Memory B cell (primary cell): ENCODE measurements at places on chromosomes 12 and 14.

DNA sequence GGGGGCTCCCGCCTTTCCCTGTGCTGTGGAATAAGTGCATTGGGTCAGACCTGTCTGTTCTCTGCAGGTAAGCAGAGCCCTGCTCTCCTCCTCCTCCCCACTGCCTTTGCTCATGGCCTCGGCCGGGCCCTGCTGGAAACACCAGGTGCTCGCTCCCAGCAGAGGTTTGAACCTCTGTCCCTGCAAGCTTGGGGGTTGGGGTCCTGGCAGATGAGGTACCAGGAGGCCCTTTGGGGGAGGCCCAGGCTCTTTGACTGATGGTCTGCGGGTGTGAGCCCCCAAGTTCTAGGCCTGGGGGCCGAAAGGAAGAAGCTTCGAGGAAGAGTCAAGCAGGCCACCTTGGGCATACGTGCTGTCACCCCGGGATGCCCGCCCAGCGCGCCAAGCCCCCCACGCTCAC, 22.1 kb upstream of the CEP170B start:
- no peak for DNase-seq

DNA sequence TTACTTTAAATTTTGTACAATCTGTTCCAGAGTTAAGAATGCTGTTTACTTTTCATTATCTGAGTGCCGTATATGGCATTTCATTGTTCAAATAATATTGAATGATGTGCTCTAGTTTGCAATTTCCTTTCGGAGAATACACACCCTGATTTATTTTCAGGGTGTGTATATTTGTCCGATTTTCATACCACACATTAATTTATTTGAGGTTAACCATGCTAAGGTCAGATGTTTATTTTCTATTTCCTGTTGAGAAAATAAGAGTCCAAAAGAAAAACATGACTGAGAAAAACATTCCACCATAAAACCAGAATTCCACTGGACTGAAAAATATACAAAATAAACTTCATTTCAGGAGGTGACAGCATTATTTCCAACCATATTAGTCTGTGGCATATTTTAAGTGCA, 64.2 kb upstream of the OVCH1 start:
- DNase-seq, result no peak

- no peak for DNase-seq
Observed at GRCh38 chr12:111409780-111410430, 4.2 kb downstream of the SH2B3 start.

- no peak for DNase-seq
Observed at GRCh38 chr14:55965851-55966250, 152.4 kb upstream of the PELI2 start.

DNA sequence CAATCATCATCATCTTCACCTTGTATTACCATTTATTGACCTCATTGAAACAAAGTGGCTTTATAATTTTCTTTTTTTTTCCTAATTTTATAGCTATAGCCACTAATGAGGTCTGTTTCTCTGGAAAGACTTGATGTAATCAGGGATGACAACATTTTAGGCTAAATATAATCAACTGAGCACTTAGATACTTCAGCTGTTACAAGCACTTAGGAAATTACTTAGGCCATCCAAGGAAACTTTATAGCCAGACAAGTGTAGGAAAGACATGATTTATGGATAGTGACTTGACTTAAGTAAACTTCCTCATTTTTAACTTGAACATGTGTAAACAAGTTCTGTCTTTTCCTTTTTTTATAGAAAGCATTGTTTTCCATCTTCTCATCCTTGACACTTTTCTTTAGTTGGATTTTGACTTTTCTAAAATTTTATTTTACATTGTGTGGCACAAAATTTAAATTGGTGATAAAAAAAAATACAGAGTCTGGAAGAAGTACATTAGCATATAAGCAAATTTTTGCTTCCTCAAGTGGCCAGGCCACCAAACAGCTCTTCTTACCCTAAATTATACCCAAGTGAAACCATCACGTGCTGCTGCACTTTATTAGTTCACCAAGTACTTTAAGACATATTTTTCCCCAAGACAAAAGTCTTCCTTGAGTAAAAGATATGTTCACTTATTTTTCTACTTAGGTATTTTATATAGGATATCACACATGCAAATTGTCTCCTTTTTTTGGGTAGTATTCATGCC, 15.1 kb downstream of the CPNE8 start:
- no peak for DNase-seq

GRCh38 chr12:22083167-22083566, 37.1 kb downstream of the CMAS start:
- peak; percentile 12 for DNase-seq
